GM04504 (cell line): ENCODE measurements at places on chromosomes 1 and 21.

DNA sequence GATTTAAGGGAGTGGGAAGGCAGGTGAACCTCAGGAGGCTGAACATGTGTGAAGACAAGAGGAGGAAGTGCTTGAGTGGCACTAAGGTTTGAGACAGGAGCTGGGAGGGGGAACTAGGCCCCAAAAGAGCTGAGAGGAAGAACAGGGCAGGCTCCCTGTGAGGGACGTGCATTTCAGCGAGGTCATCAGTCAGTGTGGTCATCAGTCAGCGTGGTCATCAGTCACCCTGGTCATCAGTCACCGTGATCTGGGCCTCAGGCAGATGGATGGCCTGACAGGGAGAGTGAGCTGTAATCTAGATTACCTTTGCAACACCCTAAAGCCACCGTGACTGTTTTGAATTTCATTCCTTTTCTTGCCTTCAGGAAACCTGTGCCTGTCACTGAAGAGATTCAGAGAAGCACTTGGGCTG is 29.1 kb downstream of the VTCN1 start:
- DNase-seq: no peak

DNA sequence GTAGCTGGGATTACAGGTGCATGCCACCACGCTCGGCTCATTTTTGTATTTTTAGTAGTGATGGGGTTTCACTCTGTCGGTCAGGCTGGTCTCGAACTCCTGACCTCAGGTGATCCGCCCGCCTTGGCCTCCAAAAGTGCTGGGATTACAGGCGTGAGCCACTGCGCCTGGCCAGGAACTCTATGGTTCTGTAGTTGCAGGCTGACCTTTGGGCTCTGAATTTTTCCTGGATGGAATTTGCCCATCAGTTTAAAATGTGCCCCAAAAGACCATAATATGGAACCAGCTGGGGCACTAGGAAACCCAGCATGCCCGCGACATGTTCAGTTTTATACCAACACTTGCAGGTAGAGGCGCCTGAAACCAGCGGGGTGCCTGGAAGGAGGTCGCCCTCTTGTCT is 1.6 kb upstream of the SCNN1D start:
- DNase-seq: no peak

- DNase-seq: no peak
These were observed 17.3 kb upstream of the TIPRL start for GRCh38 chr1:168161459-168161858.

- DNase-seq: no peak
These were observed 18.4 kb downstream of the PPFIA4 start for GRCh38 chr1:203044546-203045250.

DNA sequence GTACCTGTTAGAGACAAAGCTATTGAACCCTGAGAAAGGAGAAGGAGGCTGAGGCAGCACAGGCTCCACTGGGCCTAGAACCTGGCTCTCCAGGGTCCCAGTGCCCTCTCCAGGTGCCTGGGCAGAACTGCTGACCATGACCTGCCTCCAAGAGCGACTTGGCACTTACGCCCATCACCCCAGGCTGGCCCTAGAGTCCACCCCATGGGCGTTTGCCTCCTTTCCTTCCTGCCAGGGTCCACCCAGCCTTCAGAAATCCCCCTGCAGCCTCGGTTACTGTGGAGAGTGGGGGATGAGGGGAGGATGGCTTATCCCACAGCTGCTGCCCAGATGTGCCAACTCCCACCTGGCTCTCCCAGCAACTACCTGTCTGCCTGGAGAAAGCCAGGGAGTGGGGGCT is 14.7 kb upstream of the C1QA start:
- DNase-seq: no peak

GRCh38 chr1:208965351-208965750 is 618.2 kb upstream of the CAMK1G start:
- DNase-seq: no peak

- DNase-seq: no peak
These were observed 41.3 kb downstream of the PIK3C2B start for GRCh38 chr1:204453141-204453772.

DNA sequence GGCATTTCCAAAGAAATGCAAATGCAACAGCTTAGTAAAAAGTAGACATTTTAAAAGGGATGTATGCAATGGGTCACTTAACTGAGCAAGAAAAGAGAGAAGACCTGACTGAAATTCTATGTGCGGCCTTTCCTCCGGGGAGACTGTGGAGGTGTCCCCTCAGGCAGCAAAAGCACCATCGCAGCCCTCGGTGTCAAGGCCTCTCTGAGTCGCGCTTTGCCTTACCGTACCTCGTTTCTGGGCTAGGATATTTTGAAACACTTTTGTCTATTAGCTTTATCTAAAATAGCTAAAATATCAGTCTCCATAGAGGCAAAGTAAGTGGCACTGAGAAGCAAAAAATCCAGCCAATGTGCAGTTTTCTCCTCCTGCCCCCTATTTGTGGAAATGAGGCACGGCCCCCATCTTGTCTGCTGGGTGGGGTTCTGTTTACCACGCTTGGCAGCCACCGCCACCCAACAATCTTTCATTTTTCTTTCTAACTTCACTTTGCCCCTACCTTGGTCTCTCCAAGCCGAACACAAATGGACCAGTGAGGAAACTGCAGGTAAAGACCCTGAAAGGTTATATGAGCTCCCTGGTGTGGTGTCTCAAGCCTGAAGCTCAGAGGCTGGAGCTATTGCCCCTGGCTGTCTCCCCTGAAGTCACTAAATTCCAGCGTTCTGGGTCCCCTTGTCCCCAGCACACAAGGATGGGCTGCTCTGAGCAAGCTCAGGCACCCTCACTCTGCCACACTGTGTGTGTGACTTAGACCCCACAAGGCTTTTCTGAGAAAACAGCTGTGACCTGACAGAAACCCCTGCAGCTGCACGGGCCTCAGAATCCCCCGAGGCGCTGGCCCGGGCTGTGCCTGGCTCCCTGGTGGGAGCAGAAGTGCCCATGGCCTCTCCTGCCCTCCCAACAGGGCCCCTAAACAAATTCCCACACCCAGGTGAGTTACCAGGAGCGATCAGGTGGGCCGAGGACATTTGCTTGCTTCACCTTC is 1.6 kb downstream of the CD247 start:
- no peak for DNase-seq

DNA sequence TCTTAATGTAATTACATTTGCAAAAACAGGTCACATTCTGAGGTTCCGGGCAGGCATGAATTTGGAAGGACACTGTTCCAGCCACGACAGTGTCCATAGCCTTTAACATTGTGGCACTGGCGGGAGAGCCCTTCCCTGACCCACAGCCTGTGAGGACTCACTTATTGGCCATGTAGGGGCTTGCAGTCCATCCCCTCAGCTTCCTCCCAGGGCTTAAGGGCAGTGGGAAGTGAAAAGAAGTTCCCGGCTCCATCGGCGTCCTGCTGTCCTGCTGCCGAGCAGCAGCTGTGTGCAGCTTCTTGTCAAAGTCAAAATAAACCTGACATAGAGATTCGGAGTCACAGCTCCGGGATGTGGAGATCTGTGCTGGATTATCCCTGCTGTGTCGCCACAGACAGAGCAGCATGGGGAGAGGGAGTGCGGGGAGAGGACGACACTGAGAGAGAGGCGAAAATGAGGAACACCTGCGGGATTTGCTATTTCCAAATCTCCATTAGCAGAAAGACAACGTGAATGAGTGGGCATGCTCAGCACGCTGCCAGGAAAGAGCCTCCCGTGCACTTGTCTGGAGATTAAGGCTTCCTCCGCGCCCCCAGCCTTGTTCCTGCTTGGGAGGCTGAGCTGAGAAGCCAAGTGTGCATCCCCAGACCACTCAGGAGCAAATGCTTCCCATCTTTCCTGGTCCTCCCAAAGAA is 260.3 kb downstream of the ASTN1 start:
- DNase-seq: no peak

DNA sequence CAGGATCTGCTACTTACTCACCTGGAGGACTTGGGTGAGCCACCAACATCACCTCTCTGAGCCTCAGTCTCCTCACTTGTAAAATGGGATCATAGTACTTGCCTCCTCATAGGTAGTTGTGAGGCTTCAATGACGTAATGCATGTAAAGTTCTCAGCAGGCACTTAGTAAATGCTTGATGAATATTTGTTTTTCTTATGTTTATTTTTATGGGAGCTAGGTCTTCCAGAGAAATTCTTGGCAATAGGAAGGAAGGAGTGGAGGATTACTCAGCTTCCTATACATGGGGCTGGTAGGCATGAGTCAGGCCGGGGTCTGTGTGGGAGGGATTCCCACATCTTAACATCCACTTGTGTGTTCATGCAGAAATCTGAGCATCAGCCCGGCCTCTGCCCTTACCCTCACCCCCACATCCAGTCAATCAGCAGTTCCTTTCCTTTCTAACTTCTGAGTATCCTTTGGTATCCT is 95.4 kb upstream of the USP24 start:
- DNase-seq: peak; percentile 89

DNA sequence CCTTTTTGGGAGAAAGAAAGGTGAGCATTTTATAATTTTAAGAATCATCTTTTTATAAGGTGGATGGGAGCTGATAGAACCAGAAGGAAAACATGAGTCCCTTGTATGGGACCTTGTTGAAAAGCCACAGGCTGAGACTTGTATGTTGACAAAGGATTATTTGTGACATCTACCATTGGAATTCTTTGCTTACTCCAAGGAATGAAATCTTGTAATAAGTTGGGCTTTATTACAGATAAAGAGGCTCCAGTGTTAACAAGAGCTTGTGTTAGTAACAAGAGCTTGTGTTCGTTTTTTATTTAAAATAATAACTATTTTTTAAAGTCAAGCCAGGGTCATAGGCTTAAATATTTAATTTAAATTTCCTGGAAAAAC is 201.1 kb upstream of the CHRM3 start:
- no peak for DNase-seq

DNA sequence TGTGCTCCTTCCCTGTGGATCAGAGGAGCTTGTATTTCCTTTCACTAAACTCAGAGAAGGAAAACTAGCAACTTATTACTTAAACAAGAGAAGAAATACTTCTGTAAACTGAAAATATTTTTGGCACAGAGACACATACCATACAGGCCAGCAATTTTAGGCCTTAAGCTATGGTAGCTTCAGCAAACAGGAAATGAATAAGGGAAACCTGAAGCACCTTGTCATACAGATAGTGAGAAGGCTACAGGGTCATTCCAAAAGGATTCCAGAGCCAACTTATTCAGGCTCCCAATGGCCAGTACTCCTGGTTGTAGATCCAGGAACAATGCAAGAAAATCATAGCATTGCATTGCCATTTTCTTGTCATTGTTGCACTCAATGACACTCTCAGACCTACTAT is 9.1 kb upstream of the KYAT3 start:
- DNase-seq: no peak

DNA sequence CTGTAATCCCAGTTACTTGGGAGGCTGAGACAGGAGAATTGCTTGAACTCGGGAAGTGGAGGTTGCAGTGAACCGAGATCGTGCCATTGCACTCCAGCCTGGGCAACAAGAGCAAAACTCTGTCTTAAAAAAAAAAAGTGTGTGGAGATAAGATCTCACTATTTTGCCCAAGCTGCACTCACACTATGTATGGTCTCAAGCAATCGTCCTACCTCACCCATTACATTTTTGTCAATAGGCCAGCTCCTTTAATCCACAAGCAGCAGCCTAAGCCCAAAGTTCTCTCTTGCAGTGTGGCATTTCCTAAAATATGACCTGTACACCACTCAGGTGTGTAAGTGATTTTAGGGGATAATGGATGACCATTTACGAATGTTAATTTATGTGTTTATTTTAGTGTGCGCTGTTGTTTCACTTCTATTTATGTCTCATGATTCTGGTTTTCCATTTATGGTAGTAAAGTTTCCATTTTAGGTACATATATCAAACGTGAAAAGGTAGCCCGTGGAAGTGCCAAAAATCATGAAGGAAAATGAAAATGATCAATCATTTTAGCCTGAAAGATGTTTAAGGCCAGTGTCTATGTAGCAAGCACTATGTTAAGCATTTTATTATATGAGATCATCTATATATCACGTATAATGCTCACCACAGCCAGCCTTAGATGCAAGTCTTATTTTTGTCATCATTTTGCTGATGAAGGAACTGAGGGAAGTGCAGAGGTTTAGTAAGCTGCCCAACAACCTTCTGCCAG is 5.6 kb downstream of the LCK start:
- no peak for DNase-seq

DNA sequence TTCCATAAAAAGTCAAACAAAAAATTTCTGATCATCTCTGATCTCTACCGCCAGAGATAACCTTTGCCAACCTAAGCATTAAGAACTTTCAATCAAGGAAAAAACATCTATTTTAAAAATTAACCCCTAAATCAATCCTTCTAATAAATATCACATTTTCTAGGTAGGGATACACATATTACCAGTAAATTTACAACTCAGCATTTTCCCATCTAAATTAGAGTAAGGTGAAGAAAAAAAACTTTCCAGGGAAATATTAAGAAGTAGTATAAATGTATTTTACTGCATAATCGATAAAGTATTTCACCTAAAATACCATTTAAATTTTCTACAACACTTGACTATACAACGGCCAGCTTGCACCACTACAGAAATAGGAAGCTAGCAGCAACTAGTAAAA is 1.5 kb downstream of the STX6 start:
- no peak for DNase-seq

GRCh38 chr1:40270152-40270834 is 12.3 kb downstream of the ZMPSTE24 start:
- DNase-seq: no peak

DNA sequence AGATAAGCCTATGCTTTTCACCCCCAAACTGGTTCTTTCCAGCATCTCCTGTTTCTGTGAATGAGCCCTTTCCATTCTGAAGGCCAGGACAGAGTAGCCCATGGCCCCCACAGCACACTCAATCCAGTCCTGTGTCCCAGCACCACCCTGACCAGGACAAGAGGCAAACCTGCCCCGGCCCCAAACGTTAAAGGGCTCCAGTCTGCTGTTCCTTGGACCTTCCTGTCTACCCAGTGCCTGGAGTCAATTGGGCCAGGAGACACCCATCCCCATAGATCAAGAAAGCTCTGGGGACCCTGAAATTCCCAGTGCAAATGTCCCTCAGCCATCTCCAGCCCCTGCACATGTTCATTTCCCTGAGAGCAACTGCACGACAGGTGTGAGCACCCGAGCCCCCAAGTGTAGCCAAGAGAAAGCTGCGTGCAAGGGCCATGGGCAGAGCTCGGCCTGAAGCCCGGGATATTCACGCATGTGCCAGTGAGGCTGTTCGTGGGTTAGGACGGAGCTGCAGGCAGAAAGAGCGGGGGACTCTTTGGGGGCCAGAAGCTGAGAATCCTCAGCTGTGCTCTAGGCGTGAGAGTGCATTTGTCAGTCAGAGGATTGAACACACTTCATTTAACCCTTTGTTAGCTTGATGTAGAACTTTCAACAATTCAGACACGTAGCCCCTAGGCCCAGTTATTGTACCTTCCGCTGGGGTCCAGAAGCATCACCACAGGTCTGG is 4.2 kb upstream of the RIPK4 start:
- no peak for DNase-seq

DNA sequence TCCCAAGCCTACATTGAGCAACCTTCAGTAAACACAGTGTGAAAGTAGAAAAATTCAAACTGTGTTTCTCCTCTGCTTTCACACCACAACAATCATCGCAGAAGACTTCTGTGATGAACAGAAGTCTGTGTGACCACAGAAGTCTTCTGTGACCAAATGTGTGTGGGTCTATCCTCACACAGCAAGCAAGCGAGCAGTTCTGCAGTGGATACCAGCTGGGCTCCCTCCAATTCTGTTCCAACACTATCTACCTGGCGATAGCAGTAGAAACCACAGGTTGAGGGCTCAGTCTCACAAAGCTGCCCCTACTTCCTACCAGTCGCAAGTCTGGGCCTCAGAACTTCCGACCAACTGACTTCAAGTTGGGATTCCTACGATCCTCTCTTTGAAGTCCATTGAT is 21.0 kb upstream of the RAP1A start:
- DNase-seq: no peak

GRCh38 chr1:163173121-163173520 is 29.6 kb downstream of the RGS5 start:
- no peak for DNase-seq
